ENCODE measurements at places on chromosomes 12 and 14.

DNA sequence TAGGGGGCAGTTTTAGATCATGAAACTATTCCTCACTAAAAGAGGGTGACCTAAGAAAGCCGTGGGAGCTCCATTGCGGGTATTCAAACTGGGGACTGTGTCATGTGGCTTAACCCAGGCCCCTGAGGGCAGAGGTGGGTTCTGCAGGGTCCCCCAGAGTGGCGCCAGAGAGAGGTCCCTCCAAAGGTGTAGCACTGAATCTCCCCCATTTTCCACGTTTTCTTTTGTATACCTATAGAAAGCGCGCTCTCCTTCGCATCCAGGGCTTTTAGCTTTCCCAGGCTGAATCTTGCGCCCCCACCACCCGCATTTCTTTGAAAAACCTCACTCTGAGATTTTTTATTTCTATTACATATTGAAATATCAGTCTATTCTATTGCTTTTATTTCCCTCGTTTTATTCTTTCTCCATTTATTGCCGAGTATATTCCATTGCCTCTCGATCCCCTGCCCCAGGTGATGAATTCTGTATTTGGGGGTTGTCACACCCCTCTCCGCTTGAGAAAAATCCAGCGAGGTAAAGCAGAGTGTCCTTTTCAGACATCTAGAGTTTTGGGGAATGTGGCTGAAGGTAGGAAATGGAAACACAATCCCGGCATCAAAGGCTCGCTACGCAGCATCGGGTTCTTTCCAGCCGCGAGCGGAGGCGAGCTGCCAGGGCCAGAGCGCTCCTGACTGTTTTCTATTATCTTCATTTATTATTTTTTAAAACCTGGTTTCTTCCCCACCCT is 870 bp upstream of the HOXC13 start:
- no peak for DNase-seq

- DNase-seq: no peak
These were observed 13.1 kb downstream of the CFAP54 start for GRCh38 chr12:96502477-96502876.

DNA sequence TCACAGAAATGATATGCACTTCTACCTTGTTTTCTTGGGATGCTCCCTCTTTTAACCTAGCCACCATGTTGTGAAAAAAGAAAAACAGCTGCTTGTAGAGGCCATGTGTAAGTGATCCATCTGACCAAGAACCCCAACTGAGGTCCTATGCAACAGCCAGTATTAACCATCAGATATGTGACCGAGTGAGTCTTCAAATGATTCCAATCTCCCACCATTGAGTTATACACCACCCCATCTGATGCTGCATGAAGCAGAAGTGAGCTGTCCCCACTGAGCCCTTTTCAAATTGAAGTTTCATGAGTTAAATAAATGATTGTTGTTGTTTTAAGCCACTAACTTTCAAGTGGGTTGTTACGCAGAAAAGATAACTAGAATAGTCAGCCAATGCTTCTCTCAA is 20.6 kb upstream of the USP15 start:
- no peak for DNase-seq

DNA sequence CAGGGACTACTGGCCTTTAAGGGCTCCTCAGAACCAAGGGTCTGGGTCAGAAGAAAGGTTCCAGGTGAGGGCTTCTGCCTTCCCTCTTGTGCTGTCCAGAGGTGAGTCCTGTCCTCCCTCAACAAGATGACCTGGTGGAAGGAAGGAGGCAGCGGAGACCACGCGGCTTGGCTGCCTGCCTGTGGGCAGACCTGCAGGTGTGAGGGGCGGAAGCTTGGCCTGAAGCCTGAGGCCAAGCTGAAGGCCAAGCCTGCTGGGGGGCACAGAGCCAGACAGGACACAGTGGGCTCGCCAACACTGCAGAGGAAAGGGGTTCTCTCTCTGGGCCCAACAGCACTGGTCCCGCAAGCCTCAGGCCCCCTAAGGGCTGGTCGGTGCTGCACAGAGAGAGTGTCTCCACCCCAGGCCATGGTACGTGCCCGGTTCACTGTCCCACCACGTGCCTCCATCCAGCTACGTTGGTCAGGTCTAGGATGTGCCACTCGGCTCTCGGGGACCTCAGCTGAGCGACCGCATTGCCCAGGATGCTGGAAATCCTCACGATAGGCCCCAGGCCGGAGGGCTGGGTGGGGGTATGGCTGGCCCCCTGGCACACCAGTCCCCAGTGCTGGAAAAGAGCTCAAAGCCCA is 170.0 kb upstream of the PRMT8 start:
- DNase-seq: no peak

GRCh38 chr12:100493396-100494012 is 19.8 kb downstream of the NR1H4 start:
- no peak for DNase-seq

DNA sequence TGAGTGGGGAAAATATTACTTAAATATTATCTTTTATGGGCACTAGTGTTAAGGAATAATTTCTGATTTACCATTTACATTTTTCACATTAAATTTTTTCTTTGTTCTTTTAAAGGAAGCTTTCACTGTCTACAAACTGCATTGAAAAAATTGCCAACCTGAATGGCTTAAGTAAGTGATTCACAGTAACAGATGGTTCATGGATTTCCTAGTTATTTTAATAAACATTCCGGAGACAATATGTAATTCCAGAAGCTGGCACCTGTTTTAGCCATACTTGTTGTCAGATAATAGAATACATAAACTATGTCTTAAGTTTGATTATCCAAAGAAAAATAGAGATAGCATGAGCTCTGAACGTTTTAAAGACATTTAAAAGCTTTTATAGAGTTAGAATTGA is 17.1 kb downstream of the DNAL1 start:
- DNase-seq: no peak

GRCh38 chr14:78610994-78611393 is 440.8 kb downstream of the NRXN3 start:
- DNase-seq: no peak

- no peak for DNase-seq
These were observed 2.2 kb downstream of the TMEM132C start for GRCh38 chr12:128269181-128269591.

- DNase-seq: no peak
These were observed 9.9 kb downstream of the TMEM19 start for GRCh38 chr12:71695782-71696181.

- DNase-seq: no peak
These were observed 46.1 kb downstream of the NIN start for GRCh38 chr14:50784683-50785456.

GRCh38 chr12:4227046-4227445 is 46.5 kb upstream of the CCND2 start:
- no peak for DNase-seq

- no peak for DNase-seq
These were observed 17.7 kb upstream of the LRP1-AS start for GRCh38 chr12:57164966-57165625.

Data from foreskin melanocyte (primary cell).